Neural cell (in vitro differentiated cells): ENCODE measurements at places on chromosomes 7 and 10. TPM values are rescaled to one million over a fixed set of nuclear protein-coding genes. Genes with fewer than 3 reads are reported as not detected.

Gene AKAP9
- polyA plus RNA-seq = 120 and 124 TPM in 2 replicates

Gene CCL24
- polyA plus RNA-seq = not detected in 2 replicates

Gene CUBN
- polyA plus RNA-seq = 7.1 and 8.7 TPM in 2 replicates

Gene TMEM176A
- polyA plus RNA-seq = not detected in 2 replicates

Gene PIK3CG
- polyA plus RNA-seq = not detected in 2 replicates
